Brain (organoid and tissue), 16 donors: ENCODE measurements at places on chromosomes 3 and 15.

- no peak for DNase-seq
Observed at GRCh38 chr3:146375219-146375618, 94.1 kb downstream of the PLSCR2 start.

- no peak for DNase-seq
Observed at GRCh38 chr15:52124270-52124880, 11.8 kb upstream of the BCL2L10 start.

DNA sequence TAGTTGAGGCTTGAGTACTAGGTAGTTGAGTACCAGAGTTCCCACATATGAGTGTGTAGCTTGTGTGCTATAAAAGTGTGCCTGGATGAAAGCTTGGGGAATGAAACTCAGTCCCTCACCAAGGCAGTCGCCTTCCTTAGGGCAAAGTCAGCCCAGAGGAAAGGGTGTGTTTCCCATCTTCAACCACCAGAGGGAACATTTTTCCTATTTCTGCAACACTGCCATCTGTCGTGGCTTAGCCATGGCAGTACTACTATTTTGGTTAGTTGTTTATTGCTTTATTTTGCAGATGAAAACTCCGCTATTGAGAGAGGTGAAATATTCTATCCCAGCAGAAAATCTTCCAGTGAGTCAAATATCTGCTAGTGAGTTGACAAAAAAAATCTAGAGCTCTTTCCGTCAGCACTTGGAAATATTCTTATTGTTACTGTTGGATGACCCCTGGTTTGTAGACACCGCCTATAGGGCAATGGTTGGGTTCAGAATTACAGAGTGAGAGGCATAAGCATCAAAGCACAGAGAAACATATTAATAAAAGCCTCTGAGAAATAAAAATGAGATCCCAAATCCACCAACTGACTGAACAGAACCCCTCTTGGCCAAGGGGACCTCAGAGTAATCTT lies 239.9 kb downstream of the CPNE4 start:
- DNase-seq: peak; percentile 69

GRCh38 chr3:69770219-69770618 lies 31.0 kb downstream of the MITF start:
- DNase-seq: no peak

GRCh38 chr3:10242182-10243065 lies 5.8 kb upstream of the TATDN2 start:
- DNase-seq: no peak

GRCh38 chr15:45249125-45249780 lies 2.8 kb upstream of the SLC28A2 start:
- DNase-seq: no peak

GRCh38 chr3:81744366-81744765 lies 17.1 kb downstream of the GBE1 start:
- no peak for DNase-seq

DNA sequence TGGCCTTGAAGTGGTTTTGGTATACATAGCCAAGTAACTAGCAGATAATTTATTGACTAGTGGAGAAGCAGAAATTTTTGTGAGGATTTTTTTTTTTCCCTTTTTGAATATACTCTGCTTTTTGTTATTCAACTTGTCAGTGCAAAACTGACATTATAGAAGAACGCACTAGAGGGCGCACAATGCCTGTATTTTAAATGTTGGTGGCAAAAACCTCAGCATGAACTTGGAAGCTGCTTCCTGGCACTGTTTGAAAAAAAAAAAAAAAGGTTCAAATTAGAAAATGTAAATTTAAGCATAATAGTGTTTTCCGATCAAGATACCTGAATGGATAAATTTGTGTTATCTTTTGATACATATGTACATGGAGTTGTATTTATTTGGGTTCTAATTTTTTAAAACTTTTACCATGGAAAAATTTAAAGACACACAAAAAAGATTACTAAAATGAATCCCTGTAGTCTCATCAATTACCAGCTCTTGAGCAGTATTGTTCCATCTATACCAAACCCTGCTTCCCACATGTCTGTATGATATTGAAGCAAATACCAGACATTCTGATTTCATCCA lies 56.0 kb downstream of the SLC25A26 start:
- peak; percentile 86 for DNase-seq

- DNase-seq: no peak
Observed at GRCh38 chr15:20672470-20672869, 130.9 kb upstream of the GOLGA6L6 start.

DNA sequence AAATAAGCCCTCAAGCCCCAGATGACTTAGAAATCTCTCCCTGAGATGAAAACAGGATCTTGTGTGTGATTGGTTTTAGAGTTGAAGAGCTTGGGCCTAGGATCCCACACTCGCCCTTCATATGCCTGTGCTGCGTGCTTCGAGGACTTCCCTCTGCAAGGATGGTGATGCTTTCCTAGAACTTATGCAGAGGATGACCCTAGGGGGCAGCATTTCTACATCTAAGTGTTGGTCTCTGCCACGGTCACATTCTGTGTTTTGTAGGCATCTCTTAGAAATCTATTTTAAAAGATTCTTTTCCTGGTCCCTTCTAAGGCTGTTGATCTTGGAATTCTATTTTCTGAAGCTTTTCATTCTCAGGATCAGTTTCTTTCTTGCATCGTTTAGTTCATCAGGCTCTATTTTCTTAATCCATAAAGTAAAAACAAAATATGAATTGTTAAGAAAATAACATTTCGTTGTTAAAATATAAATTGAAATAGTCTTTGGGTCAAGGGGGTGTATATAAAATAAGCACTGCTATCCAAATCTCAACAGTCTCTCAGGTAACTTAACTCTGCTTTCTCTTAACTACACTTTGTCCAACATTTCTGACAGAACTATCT lies 45.7 kb downstream of the WDR76 start:
- DNase-seq: peak; percentile 90

- DNase-seq: peak; percentile 41
Observed at GRCh38 chr15:57367556-57367955, 8.7 kb upstream of the CGNL1 start.

GRCh38 chr3:97613139-97613538 lies 151.4 kb upstream of the ARL6 start:
- DNase-seq: no peak

- no peak for DNase-seq
Observed at GRCh38 chr3:119063471-119063870, 28.8 kb upstream of the IGSF11 start.

DNA sequence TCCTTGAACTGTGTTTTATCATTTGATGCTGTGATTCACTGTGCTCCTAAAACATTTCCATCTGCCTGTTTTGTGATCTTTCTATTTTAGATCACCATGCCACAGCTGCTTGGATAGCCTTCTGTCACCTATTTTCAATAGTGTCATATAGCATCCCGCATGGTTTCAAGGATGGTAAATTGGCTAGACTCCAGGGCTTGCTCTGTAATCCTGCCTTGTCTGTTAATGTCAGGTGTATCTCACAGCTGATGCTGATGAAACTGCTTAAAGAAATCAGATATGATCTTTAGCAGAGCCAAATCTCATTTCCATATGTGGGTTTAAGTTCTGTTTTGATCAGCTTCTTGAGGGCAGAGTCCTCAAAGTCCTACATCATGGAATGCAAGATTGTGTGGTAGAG lies 182.2 kb downstream of the UBE2E2 start:
- peak; percentile 39 for DNase-seq

DNA sequence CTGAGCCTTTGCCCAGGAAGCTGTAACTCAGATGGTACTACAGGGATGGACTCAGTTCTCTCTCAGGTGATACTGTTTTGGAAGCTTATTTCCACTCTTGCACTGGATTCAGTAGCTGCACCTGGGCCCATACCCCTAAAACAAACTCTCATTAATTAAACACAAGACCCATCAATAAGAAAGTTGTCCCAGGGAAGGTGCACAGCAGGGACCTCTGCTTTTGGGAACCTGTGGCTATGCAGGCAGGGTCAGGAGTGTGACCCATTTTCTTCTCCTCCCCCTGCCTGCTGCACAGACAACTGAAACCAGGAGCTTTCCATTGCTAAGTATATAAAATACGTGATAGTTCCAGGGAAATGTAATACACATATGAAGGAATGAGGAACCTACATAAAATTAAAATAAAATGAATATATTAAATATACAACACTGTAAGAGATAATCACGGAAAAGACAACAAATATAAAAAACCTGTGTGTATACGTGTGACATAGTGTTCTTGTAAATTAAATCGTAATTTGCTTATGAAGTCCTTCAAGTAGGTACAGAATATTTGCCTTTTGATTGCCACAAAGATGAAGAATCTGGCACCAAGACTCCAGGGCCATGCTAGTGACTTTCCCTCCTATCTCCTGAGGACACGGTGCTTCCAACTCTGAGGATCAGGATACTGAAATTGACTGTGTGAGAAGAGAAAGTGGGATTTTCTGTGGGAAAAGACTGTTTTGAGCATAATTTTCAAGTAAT lies 101.6 kb upstream of the GOLGA6L6 start:
- DNase-seq: no peak

GRCh38 chr3:45187694-45188141 lies 38.4 kb downstream of the TMEM158 start:
- no peak for DNase-seq

GRCh38 chr3:164507886-164508285 lies 570.4 kb downstream of the SI start:
- DNase-seq: no peak

DNA sequence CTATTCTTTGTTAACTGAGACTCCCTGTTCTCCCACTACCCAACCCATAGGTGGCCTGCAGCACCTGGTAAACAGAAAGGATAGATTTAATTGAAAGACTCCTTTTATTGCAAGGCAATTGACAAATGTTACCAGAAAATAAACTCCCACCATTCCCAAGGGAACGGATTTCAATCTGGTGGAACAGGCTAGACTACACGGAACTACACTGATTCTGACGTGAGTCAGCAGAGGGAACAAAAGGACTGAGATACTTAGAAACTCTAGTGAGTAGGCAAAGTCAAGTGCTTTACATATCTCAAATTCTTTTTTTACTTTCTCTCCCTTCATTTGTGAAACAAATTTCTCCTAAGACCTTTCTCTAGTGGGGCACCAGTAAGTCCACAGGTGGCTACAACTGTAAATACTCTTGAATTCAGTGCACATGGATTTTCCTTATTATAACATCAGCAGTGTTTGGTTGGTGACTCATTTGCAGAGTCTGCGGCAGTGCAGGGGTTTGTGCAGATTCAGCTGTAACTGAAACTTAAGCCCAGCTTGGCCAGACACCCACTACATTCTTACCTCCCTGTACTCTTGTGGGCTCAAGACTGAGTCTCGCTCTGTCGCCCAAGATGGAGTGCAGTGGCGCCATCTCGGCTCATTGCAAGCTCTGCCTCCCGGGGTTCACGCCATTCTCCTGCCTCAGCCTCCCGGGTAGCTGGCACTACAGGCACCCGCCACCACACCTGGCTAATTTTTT lies 34.3 kb upstream of the PLSCR2 start:
- no peak for DNase-seq
